Esophagus squamous epithelium (tissue), 5 donors: ENCODE measurements at places on chromosomes 2 and 18.

GRCh38 chr2:236216711-236217110 is 47.5 kb downstream of the ASB18 start:
- DNase-seq = no peak

- DNase-seq = no peak
Measured at GRCh38 chr2:11248-11941, 34.9 kb downstream of the FAM110C start.

DNA sequence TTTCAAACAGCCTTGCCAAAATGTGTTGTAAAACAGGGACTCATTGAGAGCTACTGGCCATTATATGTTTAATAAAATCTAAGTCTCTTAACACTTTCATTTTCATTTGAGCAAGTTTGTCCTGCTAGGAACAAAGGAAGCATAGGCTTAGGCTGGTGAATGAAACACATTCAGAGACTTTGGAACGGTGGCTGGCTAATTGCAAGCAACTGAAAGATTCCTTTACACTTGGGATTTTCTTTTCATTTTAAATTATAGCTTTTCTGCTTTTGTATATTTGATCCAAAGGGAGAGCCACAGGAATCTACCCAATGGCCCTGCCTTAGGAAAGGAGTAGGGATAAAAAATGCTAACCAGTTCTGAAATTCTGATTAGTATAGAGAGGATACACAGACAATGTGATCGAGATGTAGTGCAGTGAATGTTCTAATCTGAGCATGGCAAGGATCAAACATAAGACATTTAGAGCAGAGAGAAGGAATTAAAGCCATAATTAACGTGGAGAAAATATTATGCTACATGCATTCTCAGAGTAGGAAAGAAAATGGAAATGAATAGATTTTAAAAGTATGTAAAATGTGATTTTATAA is 911.4 kb upstream of the SLC39A10 start:
- DNase-seq = no peak

DNA sequence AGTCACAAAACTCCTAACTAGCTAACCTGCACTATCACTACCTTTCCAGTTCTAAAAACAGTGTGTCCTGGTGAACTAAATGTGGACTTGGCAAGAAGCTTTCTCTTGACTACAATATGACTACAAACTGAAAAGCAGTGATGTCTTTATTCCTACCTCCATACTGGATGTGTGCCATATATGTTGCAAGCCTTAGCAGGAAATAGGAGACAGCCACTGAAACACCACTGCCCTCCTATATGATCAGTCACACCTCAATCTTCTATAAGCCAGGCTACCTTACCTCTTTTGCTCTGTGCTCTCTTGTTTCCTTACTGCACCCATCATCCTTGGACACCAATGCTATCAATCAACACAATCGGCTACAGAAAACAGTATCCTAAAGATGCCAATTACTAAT is 34.1 kb downstream of the SS18 start:
- no peak for DNase-seq

- no peak for DNase-seq
Measured at GRCh38 chr2:54429811-54430551, 26.1 kb upstream of the SPTBN1 start.

DNA sequence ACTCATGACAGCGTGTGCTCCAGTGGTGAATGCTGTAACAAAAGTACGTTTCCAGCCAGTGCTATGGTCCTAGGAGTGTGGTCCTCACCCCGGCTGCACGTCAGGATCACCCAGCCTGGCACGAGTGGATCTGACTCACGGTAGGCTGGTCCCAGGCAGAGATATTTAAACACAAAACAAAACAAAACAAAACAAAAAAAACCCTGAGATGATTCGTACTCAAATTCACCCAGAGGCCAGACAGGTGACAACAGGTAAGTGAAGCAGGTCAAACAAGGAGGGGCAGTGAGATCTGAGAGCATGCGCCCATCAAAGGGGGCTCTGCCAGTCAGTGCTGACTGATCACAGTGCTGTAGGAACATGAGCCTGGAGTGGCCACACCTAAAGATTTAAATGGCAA is 43.2 kb downstream of the C2orf76 start:
- no peak for DNase-seq

GRCh38 chr2:38076710-38077430 is 919 bp upstream of the CYP1B1 start:
- DNase-seq = no peak

DNA sequence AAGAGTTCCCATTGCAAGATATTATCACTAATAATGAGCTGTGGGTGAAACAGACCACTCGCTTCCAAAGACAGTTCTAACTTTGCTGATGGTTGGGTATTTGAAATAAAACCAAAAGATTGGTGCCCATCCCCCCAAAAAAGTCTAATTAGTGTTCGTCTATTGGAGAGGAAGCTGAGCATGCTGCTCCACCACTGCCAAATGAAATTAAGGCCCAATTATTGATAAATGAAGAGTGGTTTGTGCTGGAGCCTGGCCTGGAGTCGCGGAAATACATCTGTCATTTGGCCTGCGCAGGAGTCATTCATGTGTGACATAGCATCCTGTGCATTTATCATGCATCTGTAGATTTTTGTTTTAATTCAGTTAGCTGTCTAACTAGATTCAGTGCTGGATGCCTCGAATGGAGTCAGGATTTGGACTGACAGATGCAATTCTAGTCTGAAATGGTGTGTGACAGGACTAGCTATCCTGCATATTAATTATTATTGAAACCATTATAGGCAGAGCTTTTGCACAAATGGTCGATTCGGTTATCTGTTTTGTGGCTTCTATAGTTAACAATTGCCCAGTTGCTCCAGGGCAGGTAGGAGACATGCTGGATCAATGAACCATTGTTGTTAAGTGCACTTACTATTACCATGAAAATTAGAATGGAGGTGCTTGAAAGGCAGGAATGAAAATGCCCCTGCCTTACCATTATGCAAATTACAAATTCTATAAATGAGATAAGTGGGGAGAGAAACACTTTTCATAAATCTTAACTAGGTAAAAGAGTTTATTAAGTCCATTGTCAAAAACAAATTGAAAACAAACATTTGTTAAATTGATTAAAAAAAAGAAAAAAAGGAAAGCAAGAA is 450.4 kb upstream of the TCF4 start:
- no peak for DNase-seq

- no peak for DNase-seq
Measured at GRCh38 chr2:144516981-144517865, 2.7 kb downstream of the ZEB2 start.

GRCh38 chr2:191634791-191635190 is 43.1 kb upstream of the NABP1 start:
- DNase-seq = no peak

- no peak for DNase-seq
Measured at GRCh38 chr2:59288771-59289170, 1047.6 kb upstream of the FANCL start.

- no peak for DNase-seq
Measured at GRCh38 chr2:128388499-128388941, 69.9 kb upstream of the HS6ST1 start.

DNA sequence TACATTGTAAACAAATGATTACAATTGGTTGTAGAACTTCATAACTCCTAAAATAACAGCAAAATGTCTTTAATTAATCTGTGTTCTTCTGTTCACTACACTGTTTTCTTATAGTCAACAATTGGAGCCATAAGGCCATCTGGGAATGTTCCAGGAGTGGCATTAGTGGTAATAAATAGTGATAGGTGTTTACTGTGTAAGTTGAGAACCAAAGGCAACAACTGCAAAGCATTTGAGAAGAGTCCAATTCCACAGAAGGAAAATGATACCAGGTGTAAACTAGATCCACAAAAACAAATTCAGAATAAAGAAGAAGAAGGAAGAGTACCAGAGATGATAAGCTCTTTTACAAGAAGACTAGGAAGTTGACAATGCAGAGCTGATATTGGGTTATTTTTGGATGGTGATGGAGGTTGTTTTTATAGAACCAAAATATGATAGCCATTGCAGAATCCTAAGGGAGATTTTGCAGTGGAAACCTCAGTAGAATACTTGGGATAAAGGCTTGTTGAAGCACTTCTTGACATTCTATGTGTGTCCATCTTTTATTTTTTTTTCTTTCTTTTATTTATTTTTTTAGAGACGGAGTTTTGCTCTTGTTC is 52.9 kb downstream of the ANTXR1 start:
- DNase-seq = no peak

DNA sequence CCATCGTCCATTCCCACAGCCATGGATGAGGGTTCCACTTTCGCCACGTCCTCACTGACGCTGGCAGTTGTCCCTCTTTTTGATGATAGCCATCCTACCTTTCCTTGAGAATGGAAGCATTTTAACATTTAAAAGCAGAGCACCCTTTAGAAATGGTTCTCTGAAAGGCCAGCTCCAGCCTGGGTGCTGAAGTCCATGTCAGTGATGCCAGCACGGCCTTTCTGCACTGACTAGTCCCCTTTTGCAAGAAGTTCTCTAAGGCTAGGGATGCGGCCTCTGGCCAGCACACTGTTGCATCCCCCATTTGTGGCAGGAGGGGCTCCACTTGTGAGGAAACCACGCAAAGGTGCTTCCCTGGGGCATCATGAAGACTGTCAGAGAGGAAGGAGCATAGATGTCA is 203.5 kb downstream of the MGAT5 start:
- no peak for DNase-seq

DNA sequence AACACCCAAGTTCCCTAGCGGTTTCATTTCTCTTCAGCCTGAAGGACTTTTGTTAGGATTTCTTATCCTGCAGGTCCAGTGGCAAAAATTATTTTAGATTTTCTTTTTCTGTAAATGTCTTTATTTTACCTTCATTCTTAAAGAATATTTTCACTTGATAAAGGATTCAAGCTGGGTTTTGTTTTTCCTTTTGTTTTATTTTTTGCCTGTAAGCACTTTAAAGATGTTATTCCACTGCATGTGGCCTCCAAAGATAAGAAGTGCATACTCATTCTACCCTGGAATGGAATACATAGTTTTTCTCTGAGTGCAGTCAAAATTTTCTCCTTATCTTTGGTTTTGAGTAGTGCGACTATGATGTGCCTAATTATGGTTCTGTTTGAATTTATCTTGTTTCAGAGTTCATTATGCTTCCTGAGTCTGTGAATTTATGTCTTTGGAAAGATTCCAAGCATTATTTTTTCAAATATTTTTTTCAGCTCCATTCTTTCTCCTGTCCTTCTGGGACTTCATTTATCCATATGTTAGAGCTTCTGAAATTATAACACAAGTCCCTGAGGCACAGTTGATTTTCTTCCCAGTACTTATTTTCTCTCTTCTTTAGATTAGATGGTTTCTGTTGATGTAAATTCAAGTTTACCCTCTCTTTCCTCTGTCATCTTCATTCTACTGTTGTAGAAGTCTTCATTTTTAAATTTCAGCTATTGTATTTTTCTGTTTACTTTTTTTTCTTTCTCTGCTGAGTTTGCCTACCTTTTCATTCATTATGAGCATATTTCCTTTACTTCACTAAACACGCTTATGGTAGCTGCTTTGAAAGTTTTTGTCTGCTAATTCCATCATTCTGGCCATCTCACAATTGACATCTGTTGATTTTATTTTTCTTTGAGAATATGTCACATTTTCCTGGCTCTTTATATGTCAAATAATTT is 69.6 kb downstream of the MAPRE2 start:
- DNase-seq = no peak

GRCh38 chr2:67318563-67318962 is 78.6 kb upstream of the ETAA1 start:
- DNase-seq = no peak

DNA sequence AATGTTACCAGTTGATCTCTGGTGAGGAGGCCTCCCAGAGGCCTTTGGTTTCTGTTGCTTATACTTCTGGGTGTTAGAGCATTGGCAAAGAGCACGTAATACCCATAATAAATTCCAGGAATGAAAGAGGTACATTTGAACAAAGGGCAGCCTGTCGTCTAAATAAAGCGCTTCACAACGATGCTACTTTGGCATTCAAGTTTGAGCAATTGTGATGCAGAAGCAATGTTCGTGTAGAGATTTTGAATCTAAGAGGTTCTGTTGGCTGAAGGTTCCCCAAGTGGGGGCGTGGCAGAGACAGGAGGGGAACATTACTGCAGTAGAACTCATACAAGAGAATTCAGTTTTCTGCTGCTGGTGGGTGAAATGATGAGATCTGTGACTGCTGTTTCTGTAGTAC is 27.8 kb downstream of the ZNF532 start:
- DNase-seq = no peak

GRCh38 chr2:174888146-174888545 is 117.0 kb downstream of the CHN1 start:
- DNase-seq = no peak

DNA sequence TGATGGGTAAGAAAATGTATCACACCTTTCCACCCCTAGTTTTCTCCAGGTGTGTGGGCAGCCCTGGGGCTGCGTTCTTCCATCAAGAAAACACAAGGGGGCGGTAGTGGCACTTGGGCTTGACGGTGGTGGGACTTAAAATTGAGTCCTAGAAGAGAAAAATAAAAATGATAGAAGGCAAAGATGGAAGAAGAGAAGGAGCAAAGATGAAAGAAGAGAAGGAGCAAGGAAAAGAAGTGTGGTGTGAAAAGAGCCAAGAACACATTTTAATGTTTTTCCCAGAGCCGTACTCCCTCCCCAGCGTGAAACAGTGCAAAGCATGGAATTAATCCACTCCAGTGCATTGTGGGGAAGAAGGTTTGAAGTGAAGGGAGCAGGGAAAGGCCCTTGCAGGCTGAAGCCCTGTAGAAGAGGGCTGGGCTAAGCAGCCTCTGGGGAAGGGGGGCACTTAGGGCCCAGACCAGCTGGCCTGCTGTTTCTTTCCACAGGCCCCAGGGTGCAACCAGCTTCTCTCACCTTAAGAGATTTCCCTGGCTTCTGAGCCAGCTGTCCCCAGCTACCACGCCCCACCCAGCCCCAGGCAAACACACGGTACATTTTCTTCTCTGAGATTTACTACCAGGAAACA is 256.8 kb downstream of the RNF152 start:
- DNase-seq = no peak

- DNase-seq = no peak
Measured at GRCh38 chr18:36608107-36608506, 220.7 kb downstream of the TPGS2 start.

DNA sequence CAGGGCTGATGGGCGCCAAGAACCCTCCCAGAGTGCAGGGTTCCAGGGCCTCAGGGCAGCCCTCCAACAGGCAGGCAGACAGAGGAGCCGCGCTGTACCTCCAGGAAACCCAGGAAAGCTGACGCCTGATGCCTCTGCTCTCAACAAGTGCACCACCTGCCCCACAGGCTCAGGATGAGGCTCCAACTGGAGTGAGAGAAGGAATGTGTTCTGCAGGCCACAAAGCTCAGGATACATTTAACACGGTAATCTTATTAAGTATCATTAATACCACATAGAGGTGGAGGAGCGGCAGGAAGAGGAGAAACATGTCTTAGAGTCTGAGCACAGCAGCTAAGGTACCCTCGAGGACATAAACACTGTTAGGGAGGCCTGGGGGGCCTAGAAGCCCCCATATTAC is 155.9 kb upstream of the CAPN13 start:
- no peak for DNase-seq

DNA sequence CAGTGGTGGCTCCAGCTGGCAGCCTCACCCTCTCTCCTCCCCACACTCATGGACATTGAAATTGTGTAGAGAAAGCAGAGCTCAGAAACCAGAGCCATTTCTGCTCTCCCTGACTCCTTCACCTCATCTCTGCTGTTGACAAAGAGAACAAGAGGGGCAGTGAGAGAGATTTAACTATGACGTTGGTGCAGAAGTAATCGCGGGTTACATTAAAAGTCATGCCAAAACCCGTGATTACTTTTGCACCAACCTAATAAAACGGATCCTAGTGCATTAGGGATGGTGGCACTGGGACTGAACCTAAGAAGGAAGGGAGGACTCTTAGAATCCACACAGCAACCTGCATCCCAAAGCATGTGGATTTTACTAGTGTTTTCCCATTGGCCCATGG is 113.3 kb upstream of the CDC42EP3 start:
- no peak for DNase-seq
